ENCODE measurements at places on chromosomes 13 and 19.
A peak's percentile ranks its signal among the peaks of the same experiment; 100 is the strongest.

DNA sequence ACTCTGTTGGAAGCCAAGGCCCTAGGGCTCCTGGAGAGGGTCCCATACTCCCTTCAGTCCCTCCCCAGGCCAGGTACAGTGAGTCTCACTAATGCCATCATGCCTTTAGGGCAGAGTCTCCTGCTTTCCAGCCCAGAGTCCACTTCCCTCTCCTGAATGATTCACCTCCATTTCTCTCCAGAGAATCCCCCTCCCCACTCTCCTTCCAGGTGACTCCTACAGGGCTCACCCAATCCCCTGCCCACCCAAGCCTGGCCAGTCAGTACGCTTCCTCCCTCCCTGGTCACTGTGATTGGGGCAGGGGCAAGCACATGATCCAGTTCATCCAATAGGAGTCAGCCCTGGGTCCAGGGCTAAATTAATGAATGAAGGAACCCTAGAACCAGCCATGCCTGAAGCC lies 35.0 kb upstream of the PNMA8B start:
- peak; percentile 23 for DNase-seq

DNA sequence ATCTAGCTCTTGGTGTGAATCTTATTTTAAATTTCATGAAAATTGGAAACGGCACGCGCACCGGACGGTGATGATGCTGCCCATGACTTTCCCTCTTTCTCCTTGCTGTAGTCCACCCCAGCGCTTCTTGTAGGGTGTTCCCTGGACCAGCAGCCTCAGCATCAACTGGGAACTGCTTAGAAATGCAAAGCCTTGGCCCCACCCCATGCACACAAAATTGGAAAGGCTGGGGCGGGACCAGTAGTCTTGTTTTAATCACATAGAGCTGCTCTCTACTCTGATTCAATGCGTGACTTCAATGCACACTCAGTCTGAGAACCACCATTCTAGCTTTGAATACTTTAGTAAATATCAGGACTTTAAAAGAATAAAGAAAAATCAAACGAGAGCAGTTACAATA lies 427.1 kb downstream of the EFNB2 start:
- DNase-seq: no peak

DNA sequence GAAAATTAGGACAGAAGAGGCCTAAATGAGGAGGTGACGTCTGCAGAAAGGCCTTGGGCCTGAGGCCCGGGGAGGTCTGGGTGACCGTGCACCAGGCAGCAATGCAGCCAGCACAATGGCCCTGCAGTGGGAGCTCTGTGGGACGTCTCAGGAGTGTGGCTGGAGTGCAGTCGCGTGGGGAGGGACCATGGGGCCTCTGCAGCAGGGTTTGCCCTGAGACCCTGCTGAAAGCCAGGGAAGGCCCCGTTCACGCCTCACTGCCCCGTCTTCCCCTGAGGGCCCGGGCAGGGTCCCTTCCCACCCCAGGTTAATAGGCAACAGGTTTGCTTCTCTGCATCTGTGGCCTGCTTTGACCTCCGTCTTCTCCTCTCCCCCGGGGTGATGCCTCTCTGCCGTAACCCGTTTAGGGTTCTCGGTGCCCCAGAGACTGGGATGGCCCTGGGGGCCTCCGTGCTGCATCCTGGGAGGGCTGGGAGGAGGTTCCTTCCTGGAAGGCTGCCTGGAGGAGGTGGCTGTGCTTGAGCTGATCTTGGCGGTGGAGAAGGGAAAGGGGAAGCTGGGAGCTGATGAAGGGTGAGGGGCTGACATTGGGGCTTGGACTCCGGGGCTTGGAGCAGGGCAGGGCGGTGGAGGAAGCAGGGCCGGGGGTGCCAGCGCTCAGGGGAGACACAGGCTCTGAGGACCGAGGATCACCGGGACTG lies 9.7 kb downstream of the PALM start:
- DNase-seq: no peak

DNA sequence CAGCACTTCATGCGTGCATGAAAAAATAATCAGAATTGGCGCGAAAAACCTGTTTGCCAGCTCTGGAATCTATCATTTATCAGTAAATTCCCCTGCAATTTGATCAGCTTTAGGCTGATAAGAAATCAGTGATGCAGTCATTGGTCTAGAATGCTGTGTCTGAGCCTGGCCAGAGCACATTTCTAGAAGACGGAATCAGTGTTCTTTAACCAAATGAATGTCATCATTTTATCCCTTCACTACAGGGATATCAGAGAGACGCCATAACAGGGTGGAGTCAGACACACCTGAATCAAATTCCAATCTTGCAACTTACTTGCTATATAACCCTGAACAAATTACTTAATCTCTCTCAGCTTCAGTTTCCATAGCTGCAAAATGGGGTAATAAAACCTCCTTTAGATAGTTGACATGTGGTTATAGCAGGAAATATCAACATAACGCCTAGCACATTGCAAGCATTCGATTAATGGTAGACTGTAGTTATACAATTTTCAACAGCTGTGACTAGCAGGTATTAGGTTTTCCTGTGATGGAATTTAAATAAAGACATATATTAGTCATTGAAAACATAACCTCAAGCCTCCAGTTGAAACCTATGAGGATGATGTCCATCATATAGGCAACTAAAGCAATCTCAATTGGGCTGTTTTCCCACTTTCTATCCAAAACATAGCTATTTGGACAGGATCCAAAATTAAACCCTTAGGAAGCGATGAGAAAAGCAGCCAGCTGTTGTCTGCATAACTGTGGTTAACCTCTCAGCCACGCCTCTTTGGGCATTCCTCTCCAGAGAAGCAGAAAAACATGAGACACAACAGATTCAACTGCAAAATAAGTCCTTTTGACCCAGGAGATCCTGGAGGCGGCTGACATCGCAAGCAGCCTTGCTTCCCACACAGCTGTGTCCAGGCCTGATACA lies 51.6 kb upstream of the UBL3 start:
- peak; percentile 94 for DNase-seq

GRCh38 chr13:41075034-41075433 lies 13.7 kb downstream of the WBP4 start:
- peak; percentile 38 for DNase-seq

- DNase-seq: no peak
Measured at GRCh38 chr13:112985803-112986408, 16.9 kb downstream of the MCF2L start.

DNA sequence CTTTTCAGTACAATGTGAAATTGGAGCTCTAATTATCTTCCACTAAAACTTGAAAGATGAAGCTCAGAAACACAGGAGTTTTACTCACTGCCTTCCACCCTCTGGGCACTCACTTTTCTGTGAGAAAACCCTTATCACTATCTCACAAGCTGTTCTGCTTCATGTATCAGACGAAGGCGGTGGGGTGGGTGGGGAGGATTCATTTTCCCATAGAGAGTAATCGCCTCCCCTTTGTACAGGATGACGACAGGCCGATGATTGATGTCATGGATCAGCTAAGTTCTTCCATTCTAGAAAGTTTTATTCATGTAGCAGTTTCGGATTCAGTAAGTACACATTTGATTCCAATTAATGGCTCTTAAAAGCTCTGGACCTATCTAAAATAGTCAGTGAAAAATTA lies 139.9 kb downstream of the ZAR1L start:
- no peak for DNase-seq

GRCh38 chr19:17522988-17523872 lies 11.8 kb downstream of the PGLS start:
- DNase-seq: no peak

DNA sequence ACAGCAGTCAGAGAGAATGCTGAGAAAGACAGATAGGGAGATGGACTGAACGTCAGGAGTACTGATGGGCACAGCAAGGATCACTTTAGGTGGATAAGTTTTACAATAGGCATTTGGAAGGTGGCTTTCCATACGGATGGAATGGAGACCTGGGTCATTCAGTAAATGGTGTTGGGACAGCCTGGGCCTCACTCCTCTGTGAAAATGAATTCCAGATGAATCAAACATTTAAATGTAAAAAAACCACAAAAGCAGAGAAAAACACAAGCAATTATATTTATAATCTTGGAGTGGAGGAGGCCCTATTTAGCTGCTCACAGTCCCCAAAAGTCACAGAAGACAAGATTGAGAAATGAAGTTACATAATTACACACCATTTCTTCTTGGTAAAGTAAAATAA lies 4.7 kb downstream of the IL17D start:
- no peak for DNase-seq

- DNase-seq: no peak
Measured at GRCh38 chr19:2288338-2288817, 6.4 kb upstream of the PEAK3 start.

DNA sequence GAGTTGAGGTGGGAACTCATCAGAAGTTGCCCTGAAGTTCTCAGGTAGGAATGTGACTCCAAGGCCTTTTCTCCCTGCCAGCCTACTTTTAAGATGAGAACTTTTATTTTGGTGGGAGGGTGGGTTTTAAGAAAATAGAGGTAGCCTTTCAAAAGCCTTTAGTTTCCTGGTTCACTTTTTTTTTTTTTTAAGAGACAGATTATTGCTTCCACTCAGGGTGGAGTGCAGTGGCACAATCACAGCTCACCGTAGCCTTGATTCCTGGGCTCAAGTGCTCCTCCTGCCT lies 3.0 kb downstream of the C19orf67 start:
- no peak for DNase-seq

DNA sequence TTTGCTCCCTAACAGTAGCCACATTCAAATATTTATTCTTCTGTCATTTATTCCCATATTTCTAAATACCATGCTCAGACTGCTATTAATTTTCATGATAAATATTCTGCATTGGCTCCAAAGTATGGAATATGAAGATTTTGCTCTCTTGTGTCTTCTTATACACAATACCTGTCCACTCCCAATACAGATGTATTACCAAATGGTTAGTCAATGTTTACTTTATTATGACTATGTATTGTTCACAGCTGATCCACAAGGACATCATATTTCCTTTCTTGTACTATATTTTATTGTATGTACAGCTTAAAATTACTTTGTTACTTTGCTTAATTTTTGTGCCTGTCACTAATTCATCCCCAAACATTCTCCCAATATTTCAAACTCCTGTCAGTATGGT lies 322.3 kb downstream of the OXGR1 start:
- no peak for DNase-seq

GRCh38 chr13:71865874-71866334 lies 1.1 kb downstream of the DACH1 start:
- DNase-seq: no peak

DNA sequence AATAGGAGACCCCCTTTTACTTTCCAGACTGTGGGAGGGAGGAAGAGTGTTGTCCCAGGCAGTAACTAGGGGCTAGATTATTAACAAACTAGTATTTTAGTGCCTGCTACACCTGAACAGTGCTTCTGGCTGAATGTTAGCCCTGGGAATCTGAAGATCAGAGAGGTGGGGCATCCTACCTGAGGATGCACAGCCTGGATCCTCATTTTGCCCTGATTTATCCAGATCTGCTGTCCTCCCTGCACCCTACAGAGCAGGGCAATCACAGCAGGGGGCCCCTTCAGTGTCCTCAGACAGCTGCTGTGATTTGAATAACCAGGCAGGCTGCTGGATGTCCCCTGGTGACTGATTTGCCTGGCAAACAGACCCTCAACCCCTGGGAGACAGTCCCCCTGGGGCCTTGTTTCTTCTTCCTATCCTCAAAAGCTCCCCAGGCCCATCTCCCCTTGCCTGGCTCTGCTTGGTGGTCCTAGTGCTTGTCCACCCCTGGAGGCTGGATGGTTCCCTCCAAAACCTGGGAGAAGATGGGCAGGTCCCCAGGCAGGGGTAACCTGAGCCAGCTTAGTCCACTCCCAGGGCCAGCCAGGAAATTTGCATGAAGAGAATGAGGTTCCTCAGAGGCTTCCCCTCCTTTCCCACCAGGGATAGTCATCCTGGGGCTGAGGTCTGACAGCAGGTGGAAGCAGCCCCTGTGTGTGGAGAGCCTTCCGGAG lies at the start of gene OVOL3:
OVOL3 (plus strand) TSS at position 657 of the 713 bp plus-strand sequence. CDS start 60 bp downstream, outside the sequence.
- no peak for DNase-seq

- no peak for DNase-seq
Measured at GRCh38 chr19:17429641-17430113, 9.8 kb downstream of the MVB12A start.

DNA sequence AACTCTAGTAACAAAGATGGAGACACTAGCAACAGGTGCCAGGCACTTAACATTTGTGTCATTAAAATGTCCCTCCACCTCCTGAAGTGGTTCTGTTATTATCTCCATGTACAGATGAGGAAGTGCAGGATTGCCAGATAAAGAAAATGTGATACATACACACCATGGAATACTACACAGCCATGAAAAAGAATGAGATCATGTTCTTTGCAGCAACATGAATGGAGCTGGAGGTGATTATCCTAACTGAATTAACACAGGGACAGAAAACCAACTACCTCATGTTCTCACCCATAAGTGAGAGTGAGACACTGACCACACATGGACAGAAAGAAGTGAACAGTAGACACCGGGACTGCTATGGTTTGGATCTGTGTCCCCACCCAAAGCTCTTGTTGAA lies 60.5 kb downstream of the ZNF557 start:
- no peak for DNase-seq

Measured in EL (cell line).